ENCODE measurements at places on chromosomes 1 and 21. TPM values are rescaled to one million over a fixed set of nuclear protein-coding genes. Genes with fewer than 3 reads are reported as not detected.
A peak's percentile ranks its signal among the peaks of the same experiment; 100 is the strongest.

GRCh38 chr1:30106125-30106524 lies 617.3 kb downstream of the MATN1 start:
- DNase-seq: peak; percentile 78

DNA sequence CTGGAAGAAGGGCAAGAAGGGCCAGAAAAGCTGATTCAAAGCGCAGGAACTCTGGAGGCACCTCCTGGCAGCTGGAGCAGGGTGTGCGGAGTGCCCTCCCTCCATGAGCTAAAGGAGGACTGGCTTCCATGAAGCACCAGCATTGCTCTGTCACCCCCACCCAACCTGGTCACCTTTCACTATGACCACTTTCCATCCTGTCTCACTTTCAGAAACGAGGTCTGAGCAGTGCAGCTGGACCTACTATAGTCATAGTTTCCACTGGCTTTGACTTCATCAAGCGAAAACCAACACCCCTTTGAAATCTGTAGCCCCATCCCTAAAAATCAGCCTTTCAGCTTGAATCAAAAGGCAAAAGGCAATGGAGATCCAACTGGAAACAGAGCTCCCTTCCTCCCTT lies 84.8 kb upstream of the CACNA1E start:
- no peak for DNase-seq

- no peak for DNase-seq
Observed at GRCh38 chr1:79744746-79745145, 738.2 kb upstream of the ADGRL4 start.

DNA sequence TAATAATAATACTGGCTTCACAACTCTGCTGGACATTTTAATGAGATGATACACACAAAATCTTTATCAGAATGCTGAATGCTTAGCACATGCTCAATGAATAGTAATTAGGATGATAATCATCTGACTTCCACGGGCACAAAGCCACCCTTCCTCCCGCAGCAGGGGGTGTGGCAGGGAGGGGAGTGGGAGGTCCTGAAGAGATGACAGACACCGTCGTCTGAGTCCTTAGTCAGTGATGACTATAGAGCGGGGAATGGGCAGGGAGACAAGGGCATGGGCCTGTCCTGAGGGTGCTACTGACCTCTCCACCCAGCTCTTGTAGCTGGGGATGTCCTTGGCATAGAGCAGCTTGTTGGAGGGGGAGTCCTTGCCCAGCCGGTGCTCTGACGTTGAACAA lies 117.6 kb upstream of the CD34 start:
- DNase-seq: no peak

DNA sequence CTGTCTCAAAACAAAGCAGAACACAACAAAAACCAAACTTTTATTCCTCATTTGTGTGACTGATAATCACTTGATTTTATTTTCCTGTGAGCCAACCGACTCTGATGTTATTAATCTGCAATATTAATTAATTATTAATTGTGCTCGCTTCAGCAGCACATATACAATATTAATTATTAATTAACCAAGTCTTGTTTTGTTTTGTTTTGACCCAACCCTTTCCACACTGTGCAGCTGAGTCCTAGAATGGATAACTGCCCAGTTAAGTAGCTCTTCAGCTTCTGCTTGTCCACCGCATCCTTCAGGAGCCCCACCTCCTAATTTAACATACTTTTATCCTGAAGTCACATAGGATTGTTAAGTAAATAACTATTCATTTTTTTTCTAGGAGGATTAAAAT lies 47.4 kb upstream of the EXO1 start:
- DNase-seq: no peak

Gene TLR5
- 0.77 TPM for total RNA-seq

Gene HES5
- not detected for total RNA-seq
